ENCODE measurements at places on chromosomes 2 and 18. TPM values are rescaled to one million over a fixed set of nuclear protein-coding genes. Genes with fewer than 3 reads are reported as not detected.

The CRYGC gene
- total RNA-seq: not detected

The IGFBP5 gene
- total RNA-seq: 0.20 TPM

The SEMA4C gene
- total RNA-seq: 9.5 TPM

The EPAS1 gene
- 47.3 TPM for total RNA-seq

The CASP10 gene
- 6.5 TPM for total RNA-seq

The IRS1 gene
- 23.9 TPM for total RNA-seq

The EML4 gene
- total RNA-seq: 35.4 TPM

The KCNG3 gene
- not detected for total RNA-seq

The CHRND gene
- total RNA-seq: not detected

The SLC40A1 gene
- 0.04 TPM for total RNA-seq

The DSC2 gene
- total RNA-seq: 31.4 TPM

The MBOAT2 gene
- total RNA-seq: 76.3 TPM

The IL36RN gene
- total RNA-seq: 0.88 TPM

The MOGAT1 gene
- total RNA-seq: not detected

The EVA1A gene
- total RNA-seq: 30.0 TPM

The DAW1 gene
- total RNA-seq: 0.39 TPM

The PMS1 gene
- total RNA-seq: 20.0 TPM

The ZFP36L2 gene
- total RNA-seq: 137 TPM

The TDRD15 gene
- total RNA-seq: not detected

The LRRC30 gene
- total RNA-seq: not detected

The TBR1 gene
- not detected for total RNA-seq

The GKN2 gene
- not detected for total RNA-seq

The ANKRD62 gene
- not detected for total RNA-seq

The ZNF521 gene
- 0.10 TPM for total RNA-seq

The TTC27 gene
- total RNA-seq: 22.9 TPM

The UCN gene
- total RNA-seq: 0.14 TPM

The C2orf78 gene
- not detected for total RNA-seq

The CHST9 gene
- not detected for total RNA-seq

The UXS1 gene
- 30.0 TPM for total RNA-seq

The PLB1 gene
- total RNA-seq: 3.8 TPM

The RNU2-63P gene
- total RNA-seq: 6.8 TPM

The FRZB gene
- not detected for total RNA-seq

The RAB12 gene
- total RNA-seq: 45.4 TPM

The SCN9A gene
- 0.85 TPM for total RNA-seq

The FKBP1B gene
- 15.2 TPM for total RNA-seq

The ASNSD1 gene
- total RNA-seq: 34.4 TPM

The HOXD10 gene
- not detected for total RNA-seq

The IL1R2 gene
- 37.9 TPM for total RNA-seq

The BBS5 gene
- total RNA-seq: 4.9 TPM

The LRRTM1 gene
- total RNA-seq: not detected

The AMER3 gene
- not detected for total RNA-seq

The GPR35 gene
- total RNA-seq: 0.07 TPM

The PROC gene
- 0.82 TPM for total RNA-seq

The C2orf66 gene
- 0.14 TPM for total RNA-seq

The HOXD1 gene
- total RNA-seq: not detected

The CSRNP3 gene
- 1.5 TPM for total RNA-seq

The ABCA12 gene
- 2.8 TPM for total RNA-seq
